ENCODE measurements at places on chromosomes 4 and X. TPM values are rescaled to one million over a fixed set of nuclear protein-coding genes. Genes with fewer than 3 reads are reported as not detected.
A peak's percentile ranks its signal among the peaks of the same experiment; 100 is the strongest.

The RAB33B gene
- 6.2 TPM for polyA plus RNA-seq

- no peak for DNase-seq
Measured at GRCh38 chr4:112311516-112311915, 14.3 kb downstream of the ALPK1 start.

GRCh38 chr4:93635943-93636342, 192.6 kb upstream of the ATOH1 start:
- DNase-seq, result no peak

GRCh38 chr4:26175006-26175786, 145.6 kb upstream of the RBPJ start:
- no peak for DNase-seq

GRCh38 chr4:86895692-86896488, 3.7 kb upstream of the C4orf36 start:
- DNase-seq, result no peak

- DNase-seq, result no peak
Measured at GRCh38 chrX:68843992-68844391, 15.2 kb downstream of the EFNB1 start.

DNA sequence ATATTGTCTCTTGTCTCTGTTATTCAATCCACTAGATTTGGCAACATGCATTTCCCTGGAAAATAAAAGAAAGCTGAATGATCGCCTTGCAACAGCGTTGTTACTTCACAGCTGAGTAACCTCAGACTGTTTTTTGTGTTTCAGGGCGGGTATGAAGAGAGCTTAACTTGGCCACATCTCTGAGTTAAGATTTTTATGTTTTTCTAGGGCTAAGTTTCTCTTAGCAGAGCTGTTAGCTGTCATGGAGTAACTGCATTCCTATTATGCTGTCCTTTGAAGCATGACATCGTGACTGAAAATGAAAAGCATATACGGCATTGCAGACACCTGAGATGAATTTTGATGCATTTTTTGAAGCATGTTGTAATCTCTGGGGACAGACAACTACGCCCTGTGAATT, 1798.9 kb downstream of the PCDH7 start:
- DNase-seq, result no peak

- DNase-seq, result no peak
Measured at GRCh38 chrX:7109049-7109531, 38.4 kb upstream of the STS start.

GRCh38 chr4:186807808-186808629, 84.4 kb upstream of the FAT1 start:
- DNase-seq, result peak; percentile 89

All from BJ (cell line).